ENCODE measurements at places on chromosomes 5 and 9.

DNA sequence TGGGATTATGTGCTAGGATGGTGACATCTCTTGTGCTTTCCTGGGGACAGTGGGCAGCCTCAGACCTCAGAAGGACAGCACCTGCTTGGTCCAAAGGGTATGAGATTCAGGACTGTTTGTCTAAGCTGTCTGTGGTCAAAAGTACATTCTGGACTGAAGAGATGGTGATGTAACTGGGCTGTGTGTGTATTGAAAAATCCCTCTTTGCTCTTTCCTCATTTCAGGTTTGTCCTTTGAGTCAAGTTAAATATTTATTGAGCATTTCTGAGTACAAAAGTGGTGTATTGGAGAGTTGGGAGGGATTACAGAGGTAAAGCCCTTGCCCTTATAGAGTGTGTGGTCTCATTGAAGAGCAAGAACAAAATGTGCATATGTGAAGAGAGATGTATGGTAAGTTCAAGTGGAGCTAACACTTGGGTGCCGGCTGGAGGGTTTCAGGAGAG lies 46.7 kb downstream of the RCL1 start:
- DNase-seq, result no peak

DNA sequence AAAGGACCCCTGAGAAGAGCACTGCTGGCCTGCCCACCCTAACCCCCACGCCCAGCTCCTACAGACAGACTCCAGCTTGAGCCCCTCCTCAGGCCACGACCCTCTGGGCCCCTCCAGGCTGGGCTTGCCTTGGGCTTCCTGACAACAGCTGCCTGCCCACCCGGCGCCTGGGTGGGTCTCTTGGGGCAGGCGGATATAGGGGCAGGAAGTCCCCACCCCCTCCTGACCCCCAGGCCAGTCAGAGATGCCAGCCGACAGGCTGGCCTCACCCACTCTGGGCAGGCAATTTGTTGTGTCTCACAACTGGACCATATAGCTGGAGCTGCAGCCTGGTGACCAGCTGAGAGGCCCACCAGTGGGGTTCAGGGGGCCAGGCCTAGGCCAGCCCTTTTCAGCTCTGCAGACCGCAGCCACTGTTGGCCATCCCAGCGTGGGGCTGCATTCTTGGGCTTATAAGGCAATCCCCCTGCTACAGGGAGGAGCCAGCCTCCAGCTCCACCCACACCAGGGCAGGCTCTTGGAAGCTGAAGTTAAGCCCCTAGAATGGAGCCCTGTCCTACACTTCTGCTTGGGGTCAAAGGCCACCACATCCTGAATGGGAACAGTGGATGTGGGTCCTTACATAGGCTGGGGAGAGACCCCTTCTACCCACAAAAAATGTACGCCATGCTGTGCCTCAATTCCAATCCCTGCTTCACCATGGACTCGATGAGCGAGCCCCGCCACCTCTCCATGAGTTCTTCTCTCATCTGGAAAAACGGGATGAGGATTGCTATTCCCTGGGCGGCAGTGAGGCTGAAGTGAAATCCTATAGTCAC lies 2.0 kb downstream of the PDLIM7 start:
- no peak for DNase-seq

DNA sequence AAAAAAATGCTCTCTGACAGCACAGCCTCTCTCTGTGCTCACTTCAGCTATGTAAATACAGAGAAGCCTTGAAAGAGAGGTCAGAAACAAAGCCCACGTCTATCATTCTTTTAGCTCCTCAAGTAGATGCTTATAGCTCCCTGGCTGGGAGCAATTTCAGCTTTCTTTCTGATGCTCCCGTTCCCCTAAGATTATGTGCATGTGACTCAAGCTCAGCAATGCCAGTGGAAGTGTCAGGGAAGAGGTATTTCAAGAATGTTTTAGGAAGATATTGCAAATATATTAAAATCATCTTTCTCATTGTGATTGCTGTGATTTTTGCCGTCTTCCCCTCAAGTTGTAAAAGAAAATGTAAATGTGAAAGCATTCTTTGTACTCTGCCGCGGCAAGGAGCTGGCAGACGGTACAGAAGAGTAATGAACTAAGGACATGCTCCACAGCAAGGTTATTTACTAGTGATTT lies 1353.7 kb upstream of the ACO1 start:
- no peak for DNase-seq

DNA sequence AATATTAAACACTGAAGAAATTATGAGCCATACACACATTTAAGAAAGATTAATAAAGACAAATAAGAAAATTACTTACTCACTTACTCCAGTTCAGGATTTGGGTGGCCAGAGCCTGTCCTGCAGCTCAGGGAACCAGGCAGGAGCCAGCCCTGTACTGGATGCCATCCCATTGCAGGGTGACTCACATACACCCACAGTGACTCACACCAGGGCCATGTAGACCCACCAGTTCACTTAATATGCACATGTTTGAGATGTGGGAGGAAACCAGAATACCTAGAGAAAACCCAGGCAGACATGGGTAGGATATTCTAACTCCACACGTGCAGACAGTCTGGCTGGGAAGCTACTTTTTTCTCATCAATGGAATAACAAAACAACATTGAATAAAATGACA lies 49.6 kb upstream of the ADRB2 start:
- DNase-seq, result no peak

GRCh38 chr5:34977934-34978613 lies 48.7 kb downstream of the DNAJC21 start:
- no peak for DNase-seq

DNA sequence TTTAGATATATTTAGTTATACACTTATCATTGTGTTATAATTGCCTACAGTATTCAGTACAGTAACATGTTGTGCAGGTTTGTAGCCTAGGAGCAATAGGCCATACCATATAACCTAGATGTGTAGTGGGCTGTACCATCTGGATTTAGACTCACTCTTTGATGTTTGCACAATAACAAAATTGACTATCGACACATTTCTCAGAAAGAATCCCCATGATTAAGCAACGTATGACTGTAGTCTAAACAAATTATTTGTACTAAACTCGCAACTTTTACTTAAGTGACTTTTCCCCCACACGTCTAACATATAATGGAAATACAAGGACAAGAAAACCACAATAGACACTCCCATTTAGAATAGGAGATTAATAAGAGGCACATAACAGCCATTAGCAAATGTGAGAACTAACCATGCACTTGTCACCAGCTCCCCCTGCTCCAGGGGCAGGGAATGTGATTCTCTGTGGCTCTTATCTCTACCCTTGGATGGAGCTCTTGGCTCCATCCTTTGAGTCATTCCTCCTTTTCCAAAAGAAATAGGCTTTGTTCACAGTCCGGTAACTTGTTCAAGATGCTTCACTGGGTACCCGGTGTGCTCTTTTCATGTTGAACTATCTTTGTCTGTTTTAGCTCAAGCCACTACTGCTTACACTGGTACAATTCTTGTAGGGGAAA lies 8.7 kb upstream of the B4GALT1 start:
- no peak for DNase-seq

- no peak for DNase-seq
Observed at GRCh38 chr9:124870723-124871122, 8.8 kb downstream of the ARPC5L start.

- no peak for DNase-seq
Observed at GRCh38 chr5:93956006-93956405, 214.6 kb upstream of the POU5F2 start.

GRCh38 chr9:129624168-129624759 lies 1.7 kb upstream of the NTMT1 start:
- DNase-seq, result no peak

DNA sequence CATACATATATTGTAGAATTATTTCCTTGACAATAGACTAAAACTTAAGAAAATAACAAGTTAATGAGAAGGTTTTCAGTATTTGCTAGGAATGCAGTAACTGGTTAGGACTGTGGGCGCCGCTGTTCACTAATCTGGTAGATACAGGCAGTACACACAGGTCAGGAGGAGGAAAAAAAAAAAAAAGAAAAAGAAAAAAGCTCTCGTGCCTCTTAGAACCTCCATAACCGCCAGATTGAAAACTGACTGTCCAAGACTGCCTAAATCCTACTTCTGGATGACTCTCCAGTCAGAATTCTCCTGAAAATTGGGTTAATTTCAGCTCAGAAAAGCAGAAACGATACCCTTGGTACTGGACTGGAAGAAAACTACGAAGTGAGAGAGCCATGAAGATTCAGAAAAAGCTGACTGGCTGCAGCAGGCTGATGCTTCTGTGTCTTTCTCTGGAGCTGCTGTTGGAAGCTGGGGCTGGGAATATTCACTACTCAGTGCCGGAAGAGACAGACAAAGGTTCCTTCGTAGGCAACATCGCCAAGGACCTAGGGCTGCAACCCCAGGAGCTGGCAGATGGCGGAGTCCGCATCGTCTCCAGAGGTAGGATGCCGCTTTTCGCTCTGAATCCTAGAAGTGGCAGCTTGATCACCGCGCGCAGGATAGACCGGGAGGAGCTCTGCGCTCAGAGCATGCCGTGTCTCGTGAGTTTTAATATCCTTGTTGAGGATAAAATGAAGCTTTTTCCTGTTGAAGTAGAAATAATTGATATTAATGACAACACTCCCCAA lies at the start of gene PCDHGA1:
TSS of gene PCDHGA1 (plus strand) at position 216 of the 782 bp plus-strand sequence.
- no peak for DNase-seq

DNA sequence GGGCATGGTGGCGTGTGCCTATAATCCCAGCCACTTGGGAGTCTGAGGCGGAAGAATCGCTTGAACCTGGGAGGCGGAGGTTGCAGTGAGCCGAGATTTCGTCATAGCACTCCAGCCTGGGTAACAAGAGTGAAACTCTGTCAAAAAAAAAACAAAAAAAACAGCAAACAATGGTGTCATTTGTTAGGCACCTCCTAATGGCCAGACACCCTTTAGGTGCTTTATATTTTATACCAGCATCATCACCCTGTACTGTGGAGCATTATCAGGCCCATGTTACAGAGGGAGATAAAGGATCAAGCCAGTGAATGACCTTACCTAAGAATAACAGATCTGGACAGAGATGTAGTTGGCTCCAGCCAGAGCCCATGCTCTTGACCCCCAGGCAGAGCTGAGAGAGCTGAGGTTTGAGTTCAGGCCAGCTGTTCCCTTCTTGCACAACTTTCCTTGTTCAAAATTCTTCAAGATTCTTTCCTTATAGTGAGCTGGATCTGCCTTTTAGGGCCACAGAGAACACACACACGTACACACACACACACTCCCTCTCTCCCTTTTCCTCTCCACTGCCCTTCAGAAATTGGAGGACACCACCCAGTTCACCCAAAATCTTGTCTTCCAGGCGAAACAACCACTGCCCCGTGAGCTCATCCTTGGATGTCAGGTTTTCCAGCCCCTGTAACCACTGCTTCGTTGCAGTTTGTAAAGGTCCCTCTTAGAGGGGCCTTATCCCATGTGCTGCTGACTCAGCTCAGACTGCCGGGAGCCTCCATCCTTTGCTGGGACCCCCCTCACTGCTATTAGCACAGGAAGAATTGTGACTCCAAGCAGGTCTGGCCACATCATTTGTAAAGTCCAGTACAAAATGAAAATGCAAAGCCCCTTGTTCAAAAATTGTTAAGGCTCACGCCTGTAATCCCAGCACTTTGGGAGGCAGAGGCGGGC lies 10.4 kb upstream of the PTGES start:
- DNase-seq, result no peak

DNA sequence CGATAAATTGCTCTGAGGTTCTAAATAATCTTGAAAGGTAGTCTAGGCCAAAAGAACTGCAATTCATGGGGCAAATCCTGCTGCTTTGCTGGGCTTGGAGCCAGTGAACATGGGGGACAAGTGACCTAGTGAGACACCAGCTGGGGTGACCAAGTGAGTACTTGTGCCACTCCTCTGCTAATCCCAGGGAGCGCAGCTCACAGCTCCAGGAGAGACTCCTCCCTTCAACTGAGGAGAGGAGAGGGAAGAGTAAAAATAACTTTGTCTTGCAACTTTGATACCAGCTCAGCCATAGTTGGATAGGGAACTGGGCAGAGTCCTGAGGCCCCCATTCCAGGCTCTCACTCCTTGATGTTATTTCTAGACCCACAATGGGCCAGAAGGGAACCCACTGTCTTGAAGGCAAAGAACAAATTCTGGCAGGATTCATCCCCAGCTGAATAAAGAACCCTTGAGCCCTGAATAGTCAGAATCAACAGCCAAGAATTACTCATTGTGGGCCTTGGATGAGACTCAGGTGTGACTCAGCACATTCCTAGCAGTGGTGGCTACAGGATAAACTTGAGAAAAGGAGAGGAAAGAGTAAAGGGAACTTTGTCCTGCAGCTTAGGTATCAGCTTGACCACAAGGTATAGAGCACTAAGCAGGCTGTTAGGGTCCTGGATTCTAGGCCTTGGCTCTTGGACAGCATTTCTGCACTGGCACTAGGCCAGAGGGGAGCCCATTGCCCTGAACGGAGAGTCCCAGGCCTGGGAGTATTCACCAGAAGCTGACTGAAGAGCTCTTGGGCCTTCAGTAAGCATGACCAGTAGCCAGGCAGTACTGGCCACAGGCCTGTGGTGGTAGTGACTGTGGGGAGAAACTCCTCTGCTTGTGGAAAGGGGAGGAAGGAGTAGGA lies 288.3 kb upstream of the CDH18 start:
- DNase-seq, result no peak

- no peak for DNase-seq
Observed at GRCh38 chr5:57833489-57833888, 350.9 kb upstream of the ACTBL2 start.

GRCh38 chr9:110996436-110997220 lies 41.6 kb downstream of the LPAR1 start:
- DNase-seq, result no peak

DNA sequence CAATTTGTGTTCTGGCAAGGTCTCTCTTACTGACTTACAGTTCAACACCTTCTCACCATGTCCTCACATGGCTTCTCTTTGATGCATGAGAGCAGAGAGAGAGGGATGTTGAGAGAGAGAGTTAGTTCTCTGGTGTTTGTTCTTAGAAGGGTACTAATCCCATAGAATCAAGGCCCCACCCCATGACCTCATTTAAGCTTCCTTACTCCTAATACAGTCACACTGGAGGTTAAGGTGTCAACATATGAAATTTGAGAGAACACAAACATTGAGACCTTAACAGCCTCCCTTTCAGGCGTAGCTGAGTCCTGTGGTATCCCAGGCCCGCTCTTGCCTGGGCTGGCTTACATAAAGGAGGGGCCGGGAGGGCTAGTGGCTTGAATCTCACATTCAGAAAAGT lies 10.6 kb upstream of the SEMA6A start:
- DNase-seq, result no peak

DNA sequence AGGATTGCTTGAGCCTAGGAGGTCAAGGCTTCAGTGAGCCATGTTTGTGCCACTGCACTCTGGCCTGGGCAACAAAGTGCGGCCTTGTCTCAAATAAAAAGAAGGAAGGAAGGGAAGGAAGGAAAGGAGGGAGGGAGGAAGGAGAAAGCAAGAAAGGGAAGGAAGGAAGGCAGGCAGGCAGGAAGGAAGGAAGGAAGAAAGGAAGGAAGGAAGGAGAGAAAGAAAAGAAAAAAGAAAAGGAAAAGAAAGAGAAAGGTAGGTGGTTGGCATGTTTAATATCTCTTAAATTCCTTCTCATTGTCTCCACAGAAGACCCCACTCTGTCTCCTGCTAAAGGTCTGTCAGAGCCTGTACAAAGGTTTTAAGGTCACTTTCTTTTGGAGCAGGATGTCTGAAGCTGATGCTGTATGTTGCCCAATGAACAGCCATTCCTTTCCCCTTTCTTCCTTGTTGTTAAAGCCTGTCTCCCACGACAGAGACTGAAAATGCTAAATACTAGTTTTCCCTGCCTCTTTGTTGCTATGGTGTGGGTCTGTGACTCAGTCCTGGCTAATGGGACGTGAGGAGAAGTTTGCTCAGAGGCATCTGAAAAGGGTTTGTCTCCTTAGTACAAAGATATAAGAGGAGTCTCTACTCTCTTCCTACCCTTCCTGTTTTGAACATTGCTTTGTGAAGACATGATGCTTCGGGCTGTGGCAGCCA lies 213.3 kb downstream of the PCSK1 start:
- DNase-seq, result no peak

- DNase-seq, result peak; percentile 38
Observed at GRCh38 chr5:146541958-146542849, 26.2 kb upstream of the GPR151 start.

- DNase-seq, result no peak
Observed at GRCh38 chr5:59040024-59040803, 457.3 kb downstream of the RAB3C start.

All from C1 segment of cervical spinal cord (tissue), 14 donors.